ENCODE measurements at places on chromosomes 2 and 18.

DNA sequence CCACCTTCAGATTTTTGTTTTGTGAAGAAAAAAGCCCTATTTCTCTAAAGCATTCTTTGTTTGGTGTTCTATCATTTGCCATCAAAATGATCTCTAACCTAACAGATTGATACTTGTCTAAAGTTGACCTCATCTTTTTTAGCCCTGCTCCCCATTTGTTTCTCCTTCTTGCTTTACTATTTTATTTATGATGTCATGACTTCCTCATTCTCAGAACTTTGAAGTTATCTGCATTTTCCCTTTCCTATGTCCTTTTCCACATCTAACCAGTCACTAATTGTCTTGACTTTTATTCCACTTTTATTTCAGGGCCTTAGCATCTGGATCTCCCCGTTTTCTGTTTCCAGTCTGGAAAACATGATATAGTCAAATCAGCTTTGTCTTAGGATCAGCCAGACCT lies 8.3 kb downstream of the RAPGEF4 start:
- DNase-seq, result no peak

DNA sequence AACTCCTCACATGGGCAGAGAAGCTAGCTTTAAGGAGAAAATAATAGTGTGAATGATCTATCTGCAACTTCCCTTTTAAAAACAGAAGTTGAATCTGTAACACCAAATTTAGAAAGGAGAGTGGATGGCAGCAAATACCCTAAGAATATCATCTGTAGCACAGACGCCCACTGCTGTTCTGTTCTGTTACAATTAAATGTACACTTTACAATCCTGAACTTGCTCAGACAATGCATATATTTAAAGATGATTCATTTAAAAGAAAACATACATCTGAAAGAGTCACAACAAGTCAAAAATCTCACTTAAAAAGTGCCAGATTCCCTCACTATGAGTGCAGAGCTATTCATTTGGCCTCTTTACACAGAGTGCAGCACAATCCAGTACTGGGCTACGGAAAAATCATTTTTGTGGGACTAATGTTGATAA lies 8.0 kb upstream of the SERTAD2 start:
- no peak for DNase-seq

DNA sequence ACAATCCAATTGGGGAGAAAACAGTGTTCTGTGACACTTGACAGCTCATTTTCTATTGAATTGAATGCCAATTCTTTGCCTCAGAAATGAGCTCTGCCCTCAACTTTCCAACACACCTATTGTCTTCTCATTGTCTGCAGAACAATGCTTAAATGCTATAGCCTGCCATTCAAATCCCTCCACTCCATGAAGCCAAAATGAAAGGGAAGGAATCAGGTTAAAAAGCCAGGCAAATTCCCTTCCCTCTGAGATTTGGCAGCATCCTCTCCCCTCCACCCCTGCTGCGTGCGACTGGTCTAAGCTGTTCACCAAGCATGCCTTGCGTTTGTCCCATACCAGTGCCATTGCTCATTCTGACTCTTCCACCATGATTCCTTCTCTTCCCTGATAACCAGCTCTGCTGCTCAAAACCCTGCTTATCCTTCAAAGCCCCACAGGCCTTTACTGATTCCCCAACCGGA lies 32.4 kb upstream of the TMEM131 start:
- DNase-seq, result no peak

DNA sequence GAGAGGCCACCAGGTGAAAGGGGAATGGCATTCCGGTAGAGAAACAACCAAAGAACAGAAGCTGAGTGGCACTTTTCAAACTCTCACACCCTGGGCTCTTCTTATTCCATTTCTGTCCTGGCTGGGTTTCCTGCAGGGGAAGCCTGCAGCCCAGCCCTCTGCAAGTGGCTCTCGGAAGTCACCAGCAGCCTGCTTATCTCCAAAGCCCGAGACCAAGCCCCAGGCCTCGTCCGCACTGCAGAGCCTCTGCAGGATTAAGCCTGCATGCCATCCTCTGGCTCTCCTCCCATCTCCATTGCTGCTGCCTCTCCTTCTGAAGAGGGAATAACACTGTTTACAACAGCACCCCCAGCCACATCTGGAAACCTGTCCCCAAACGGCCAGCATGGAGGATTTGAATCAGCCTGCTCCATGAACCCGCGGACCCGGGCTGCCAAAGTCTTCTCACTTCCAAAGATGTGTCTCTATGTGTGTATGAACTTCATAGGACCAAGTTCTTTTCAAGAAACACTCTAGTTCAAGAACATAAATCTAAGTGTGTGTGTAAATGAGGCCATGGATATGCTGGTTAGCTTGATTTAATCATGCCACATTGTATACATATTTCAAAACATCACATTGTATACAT lies 54.2 kb downstream of the DIPK1C start:
- no peak for DNase-seq

- no peak for DNase-seq
Observed at GRCh38 chr2:129276978-129277584, 702.4 kb upstream of the RAB6C start.

DNA sequence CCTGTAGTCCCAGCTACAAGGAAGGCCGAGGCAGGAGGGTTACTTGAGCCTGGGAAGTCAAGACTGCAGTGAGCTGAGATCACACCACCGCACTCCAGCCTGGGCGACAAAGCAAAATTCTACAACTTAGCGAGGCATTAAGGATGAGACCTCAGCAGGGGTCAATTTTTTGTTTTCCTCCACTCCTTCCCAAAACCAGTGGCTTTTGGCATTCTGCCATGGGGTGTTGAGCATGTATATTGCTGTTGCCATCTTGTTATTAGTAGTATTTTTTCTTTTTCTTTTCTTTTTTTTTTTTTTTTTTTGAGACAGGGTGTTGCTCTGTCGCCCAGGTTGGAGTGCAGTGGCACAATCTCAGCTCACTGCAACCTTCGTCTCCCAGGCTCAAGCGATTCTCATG lies 8.9 kb upstream of the GIGYF2 start:
- DNase-seq, result no peak
